NCI-H1930 (cell line): ENCODE measurements at places on chromosomes 5 and 9.

- DNase-seq = peak; percentile 73
Measured at GRCh38 chr9:34179213-34180136, 632 bp downstream of the UBAP1 start.

DNA sequence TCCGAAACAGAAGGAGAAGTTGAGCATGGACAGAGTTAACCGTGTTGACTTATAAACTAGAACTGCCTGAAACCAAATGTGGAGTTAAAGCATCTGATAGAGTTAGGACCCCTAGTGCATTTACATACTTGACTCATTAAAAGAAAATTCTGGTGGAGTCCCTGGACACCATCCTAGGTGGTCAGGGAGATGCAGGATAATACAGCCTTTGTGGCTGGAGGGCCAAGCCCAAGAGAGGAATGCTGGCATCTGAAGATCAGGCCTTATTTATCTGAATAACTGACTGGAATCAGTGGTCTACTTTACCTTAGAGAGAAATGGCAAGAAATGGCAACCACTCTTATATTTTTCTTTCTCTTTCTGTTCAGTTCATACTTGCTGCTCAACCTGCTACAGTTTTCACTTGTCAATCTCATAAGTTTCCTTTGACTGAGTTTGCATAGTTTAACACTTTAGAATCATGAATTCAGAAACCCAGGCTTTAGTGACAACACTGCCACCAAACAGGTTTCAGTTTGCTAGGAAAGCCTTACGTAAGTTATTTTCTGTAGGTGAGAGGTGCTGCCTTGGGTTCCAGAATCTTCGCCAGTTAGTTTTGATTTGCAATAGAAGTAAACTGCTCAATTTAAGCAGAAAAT, 10.2 kb downstream of the CMYA5 start:
- DNase-seq = no peak

- DNase-seq = peak; percentile 25
Measured at GRCh38 chr9:116661037-116661954, 25.8 kb upstream of the TRIM32 start.

DNA sequence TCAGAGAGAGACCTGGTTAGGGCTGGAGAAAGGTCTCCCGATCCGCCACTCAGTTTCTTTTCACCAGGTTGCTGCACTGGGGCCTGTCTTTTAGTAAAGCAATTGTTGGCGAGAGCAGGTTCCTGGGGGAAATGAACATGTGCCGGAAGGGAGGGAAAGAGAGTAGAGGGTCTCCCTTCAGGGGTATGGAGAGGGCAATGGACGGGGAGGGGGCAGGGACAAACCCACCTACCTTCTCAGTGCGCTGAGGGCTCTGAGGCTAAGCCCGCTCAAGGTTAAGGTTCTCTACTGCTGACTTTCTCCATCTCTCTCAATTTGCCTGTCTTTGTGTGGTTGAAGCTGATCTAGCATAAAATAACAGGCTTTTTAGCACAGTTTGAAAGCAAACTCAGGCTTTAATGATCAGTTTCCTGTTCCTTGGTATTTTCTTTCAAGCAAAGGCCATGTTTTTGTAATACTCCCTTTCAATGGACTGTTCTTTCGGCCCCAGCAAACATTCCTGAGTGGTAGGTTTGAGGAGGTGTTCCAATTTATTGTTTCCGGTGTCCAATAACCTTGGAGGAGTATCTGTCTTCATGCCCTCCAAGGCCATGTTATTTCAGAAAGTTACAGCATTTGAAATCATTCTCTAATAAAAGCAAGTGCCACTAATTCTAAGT, 25.5 kb upstream of the TRAF1 start:
- DNase-seq = no peak

DNA sequence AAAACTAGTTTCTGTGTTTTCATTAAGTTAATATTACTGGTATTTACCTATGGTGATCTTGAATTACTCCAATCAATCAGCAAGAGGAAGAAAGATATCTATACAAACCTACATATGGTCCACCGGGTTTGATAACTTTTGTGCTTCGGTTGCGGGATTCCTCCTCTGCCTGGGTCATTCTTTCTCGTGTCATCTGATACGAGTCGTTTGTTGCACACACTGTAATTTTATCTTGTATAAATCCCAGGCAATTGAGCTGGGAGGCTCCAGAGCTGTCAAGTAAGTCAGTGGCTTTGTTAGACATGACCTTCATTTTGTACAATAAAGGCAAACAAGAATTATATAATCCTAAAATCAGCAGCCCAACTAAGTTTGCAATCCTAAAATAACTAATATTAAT, 48.0 kb downstream of the ELL2 start:
- no peak for DNase-seq

GRCh38 chr5:135312255-135312935, 86.6 kb downstream of the MACROH2A1 start:
- no peak for DNase-seq

DNA sequence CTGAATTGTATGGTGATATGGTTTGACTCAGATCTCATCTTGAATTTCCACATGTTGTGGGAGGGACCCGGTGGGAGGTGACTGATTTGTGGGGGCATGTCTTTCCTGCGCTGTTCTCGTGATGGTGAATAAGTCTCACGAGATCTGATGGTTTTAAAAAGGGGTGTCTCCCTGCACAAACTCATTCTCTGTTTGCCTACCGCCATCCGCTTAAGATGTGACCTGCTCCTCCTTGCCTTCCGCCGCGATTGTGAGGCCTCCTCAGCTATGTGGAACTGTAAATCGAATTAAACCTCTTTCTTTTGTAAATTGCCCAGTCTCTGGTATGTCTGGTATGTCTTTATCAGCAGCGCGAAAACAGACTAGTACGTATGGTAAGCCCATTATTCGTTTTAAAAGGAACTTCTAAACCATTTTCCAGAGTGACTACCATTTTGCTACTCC, 48.7 kb downstream of the SLC36A1 start:
- no peak for DNase-seq

DNA sequence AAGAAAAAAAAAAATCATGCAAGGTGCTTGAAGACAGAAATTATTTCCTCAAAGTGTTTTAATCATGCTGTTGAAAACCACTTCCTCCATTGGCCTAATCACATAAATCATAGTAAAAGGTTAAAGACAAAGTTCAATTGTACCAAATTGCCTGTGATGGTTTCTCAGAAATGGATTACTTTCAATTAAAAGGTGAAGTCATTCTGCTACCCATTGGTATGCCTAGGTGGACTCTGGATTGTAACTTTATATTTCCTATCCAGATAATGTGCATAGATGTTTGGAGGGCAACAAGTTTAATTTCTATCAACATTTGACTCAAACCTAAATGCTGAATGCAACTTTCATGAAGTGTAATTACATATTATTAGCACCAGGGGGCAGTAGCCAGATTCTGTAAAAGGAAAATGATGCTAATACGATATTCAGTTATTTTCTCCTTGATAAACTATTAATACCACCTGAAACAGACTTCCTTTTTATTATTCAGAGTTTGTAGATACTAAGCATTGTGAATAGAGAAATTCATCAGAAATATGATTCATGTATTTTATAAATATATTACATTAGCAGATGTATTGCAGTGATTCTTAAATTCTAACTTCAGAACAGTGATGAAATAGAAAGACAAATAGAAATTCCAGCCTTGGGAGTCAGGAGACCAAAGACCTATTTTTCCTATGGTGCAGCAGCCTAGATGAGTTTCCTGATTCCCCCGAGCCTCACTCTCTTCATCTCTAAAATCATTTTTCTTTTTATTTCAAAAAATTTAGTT, 148.2 kb downstream of the CAAP1 start:
- no peak for DNase-seq

- DNase-seq = no peak
Measured at GRCh38 chr5:15929611-15930263, 249.9 kb downstream of the MARCHF11 start.

GRCh38 chr5:15285901-15286583, 213.9 kb upstream of the FBXL7 start:
- no peak for DNase-seq

DNA sequence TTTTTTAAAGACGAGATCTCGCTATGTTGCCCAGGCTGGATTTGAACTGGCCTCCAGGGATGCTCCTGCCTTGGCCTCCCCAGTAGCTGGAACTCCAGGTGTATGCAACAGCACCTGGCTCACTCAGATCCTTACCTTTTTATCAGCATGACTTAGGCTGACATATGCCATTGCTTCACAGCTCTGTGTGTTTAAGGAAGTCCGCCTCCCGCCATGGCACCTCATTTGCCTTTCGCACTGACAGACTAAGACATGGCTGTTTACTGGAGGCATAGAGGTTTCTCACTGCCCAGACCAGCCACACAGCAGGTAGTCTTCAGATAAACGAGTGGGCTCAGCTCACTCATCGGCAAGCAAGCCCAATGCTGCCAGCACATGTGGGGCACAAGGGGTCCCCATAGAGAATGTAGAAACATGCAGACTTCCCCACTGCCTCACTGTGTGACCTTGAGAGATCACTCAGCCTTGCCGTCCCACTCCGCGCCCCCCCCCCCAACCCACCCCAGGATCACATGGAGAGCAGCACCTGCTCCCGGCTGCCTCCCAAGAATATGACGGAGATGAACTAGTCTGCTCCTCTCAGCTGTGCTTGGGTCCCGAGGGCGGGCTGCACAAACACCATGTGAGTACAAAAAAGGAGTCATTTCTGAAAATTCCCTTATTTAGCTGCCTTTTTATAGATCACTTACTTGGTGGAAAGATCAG, 62.8 kb downstream of the DCP2 start:
- DNase-seq = no peak

DNA sequence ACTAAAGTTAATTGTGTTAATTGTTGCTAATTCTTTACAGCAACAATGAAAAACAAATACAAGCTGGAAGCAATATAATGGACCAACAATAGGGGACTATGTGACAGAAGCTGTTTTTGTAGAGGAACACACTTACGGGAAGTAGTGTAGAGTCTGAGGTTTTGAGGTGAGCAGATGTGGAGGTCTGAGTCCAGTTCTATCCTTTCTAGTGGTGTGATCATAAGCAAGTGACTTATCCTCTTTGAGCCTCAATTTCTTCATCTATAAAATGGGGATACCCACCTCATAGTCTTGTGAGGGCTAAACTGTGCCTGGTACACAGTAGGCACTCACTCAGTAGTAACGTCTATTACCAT, 28.3 kb downstream of the ALG2 start:
- DNase-seq = no peak
